ENCODE measurements at places on chromosomes 4 and X.

DNA sequence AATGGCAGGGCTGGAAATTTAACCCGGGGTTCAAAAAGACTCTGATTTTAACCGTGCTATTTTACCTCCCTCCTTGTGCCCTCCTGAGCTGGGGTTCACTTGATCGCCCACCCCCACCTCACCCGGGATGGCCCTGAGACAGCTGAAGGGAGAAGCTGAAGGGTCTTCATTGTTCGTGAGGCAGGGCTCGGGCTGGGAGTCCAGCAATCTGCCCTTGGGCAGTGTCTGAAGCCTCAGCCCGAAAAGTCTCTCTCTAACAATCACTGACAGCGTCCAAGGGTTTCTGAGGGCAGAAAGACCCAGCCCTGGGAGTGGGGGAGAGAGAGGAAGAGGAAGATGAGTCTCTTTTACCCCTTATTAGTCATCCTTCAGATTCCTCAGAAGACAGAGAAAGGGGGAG lies 39.4 kb upstream of the PHOX2B start:
- DNase-seq, result no peak

DNA sequence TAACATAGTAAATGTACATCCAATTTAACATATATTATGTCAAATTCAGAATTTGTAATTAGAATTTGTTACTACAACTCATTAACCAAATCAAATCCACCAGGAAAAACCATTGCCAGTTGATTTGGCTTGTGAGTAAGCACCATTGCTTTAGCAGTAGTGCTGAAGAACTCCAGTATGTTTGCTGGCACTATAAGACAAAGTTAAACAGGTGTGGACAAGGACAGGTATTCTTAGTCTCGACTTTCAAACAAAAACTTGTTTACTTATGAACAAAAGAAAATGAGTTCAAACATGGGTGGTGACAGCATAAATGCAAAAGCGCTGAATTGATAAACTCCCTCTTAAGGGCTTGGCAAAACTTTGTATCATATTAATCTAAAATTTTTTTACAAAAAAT lies 1.3 kb upstream of the ADH7 start:
- no peak for DNase-seq

DNA sequence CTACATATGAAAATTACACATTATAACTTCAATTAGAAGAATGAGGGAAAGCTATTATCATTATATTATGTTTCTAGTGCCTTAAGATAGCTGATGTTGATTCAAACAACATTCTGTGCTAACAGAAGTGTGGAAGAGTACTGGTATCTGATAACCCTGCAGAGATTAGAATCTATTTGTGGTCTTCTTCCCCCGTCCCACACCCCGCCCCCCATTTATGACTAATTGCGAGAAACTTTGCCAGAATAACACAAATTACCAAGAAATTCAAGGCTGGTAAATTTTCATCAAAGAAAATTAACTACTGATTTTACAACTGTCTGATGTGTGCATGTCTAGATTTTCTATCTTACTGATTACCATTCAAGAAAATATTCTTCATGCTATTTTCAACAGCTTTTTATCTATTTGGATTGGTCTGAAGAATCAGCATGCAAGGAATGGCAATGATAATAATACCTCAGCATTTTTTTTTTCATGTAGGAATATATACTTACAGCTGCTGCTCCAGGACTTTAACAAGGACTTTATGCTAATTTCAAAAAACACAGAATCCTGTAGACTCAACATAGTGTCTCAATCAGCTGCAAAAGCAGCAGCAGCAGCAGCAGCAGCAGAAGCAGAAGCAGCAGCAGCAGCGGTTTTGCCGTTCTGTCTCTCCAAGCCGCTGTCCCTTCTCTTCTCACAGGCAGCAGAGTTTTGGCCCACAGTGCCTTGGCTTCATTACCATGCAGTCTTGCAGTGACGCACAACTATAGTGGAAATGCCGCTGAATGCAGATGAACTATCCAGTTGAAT lies 126.7 kb downstream of the FRYL start:
- peak; percentile 9 for DNase-seq

DNA sequence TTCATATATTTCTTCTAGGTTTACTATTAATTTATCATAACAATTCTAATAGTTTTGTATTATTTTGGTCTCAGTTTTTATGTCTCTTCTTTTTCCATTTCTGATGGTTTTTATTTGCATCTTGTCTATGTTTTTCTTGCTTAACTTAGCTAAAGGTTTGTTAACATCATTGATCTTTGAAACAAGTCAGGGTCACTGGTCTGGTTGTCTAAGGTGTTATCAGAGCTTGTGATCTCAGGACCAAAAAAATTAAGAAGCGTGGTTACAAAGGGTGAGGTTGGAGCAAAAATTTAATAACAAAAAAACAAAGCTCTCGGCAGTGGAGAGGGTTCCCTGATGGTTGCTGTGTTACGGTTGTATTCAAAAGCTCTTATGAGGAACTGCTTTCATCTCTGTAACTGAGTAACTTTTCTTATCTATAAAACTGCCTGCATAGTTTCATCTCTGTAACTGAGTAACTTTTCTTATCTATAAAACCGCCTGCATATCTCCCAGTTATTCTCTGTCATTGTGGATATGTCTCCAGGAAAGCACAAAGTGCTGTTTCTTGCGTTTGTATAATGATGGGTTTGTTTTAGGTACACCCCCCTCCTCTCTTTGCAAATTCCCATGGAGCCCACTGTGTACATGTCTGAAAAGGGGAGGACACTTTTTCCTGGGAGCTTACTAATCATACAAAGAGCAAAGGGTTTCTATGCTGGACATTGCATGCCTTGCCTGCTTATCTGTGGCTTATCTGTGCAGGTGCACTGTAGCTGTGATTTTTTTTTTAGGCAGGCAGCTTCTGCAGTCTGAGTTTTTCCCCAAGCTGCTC lies 62.4 kb upstream of the UGT2B15 start:
- DNase-seq, result peak; percentile 2

GRCh38 chr4:148203056-148203898 lies 238.9 kb downstream of the NR3C2 start:
- peak; percentile 59 for DNase-seq

DNA sequence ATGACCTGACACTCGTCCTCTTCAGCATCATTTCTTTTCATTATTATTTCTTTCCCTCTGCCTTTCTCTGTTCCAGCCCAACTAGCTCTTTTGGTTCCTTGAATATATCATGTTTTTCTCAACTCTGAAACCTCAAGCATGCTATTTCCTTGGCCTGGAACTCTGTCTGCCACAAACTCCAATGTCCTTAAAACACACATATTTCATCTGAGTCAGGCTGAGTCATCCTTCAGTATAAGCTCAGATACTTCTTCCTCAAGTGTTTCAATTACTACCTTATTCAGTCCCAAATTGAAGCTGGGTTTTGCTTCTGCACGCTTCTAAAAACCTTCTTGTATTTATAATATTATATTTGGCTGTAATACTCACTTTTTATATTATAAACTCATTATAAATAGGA lies 424.2 kb downstream of the PDGFC start:
- no peak for DNase-seq

DNA sequence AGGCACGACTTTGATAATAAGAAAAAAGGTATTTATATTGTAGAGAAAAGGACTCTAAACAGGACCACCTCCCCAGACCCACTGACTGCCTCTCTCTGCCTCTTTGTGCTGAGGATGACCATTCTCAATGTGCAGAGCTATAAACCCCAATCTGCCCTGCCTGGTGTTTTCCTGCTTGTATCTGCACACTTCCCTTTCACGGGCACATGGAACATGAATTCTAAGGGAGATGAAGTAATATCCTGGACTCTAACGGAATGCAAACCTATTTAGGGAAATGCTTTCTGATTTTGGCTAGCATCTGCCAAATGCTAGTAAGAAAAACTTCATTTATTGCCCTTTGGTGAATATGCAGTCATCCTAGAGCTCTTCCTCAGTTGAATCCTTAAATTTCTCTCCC lies 2.4 kb downstream of the DIPK2B start:
- DNase-seq, result no peak

DNA sequence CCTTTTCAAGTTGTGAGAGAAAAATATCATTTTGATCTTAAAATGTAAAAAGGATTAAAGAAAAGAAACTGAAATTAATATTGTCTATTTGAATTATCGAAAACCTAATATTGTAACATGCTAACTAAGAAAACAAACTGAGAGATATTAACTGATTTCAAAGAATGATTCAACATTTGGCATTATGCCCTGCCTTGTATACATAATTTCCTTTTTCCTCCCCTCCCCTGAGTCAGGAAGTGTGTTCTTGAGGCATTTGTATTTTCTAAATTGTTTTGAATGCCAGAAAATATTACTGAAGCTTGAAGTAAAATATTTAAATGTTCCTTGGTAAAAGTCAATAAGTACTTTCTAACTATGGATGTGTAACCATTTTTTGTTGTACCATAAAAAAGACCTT lies 49.4 kb downstream of the RPS6KA3 start:
- DNase-seq, result no peak

DNA sequence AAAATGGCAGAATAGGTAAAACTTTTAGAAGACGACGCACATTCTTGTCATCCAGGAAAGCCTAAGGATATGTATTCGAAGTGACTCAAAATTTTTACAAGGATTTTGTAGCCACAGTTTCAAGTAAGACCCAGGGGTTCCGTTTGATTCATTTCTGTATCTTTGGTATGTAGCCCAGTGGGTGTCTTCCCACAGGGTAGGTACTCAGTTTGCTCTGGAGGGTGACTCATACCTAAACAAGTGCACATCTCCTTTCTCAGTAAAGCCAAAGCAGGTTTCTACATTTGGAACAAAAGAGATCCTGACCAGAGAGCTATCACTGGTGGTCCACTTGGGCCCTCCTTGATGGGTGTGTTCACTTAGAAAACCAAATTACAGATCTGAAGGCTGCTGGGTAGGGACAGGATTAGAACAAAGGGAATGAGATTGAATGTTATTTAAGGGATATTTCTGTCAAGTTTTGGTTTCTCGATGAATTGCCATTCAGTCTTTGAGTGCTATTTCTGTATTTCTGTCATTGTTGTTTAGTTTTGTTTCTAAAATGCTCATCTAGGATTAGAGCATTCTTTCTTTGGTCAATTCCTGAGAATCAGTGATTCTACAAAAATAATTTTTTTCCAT lies 56.1 kb downstream of the PLS3 start:
- no peak for DNase-seq

DNA sequence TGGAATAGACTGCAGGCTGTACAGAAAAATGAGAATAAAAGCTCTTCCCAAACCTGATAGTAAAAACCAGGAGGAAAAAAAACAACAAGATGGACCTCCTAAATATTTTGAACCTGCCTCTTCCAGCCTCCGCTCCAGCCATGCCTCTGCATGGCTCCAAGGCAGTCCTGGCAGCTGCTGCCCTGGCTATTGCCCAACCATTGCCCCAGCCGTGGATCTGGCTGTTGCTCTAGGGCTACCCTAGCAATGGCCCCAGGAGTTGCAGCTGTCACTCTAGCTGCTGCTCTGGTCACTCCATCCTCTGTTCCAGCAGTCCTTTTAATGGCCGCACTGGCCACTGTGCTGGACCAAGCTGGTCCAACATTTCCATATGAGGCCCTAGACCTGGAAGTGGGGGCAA lies 1756.0 kb downstream of the C4orf33 start:
- DNase-seq, result no peak

GRCh38 chr4:119317990-119318389 lies 3.9 kb downstream of the FABP2 start:
- DNase-seq, result no peak

DNA sequence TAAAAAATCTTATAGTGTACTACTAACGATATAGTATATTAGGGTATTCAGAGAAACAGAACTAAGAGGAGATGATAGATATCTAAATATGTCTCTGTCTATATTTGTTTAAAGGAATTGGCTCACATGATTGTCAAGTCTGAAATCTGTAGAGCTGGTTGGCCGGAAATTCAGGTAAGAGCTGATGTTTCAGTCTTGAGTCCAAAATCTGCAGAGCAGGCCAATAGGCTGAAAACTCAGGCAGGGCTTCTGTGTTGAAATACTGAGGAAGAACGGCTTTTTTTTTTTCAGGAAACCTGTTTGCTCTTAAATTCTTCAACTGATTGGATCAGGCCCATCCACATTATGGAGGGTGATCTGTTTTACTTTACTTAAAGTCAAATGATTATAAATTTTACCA lies 31.7 kb downstream of the PGRMC2 start:
- no peak for DNase-seq

- DNase-seq, result no peak
These were observed 685.5 kb downstream of the KCTD8 start for GRCh38 chr4:43763029-43763610.

DNA sequence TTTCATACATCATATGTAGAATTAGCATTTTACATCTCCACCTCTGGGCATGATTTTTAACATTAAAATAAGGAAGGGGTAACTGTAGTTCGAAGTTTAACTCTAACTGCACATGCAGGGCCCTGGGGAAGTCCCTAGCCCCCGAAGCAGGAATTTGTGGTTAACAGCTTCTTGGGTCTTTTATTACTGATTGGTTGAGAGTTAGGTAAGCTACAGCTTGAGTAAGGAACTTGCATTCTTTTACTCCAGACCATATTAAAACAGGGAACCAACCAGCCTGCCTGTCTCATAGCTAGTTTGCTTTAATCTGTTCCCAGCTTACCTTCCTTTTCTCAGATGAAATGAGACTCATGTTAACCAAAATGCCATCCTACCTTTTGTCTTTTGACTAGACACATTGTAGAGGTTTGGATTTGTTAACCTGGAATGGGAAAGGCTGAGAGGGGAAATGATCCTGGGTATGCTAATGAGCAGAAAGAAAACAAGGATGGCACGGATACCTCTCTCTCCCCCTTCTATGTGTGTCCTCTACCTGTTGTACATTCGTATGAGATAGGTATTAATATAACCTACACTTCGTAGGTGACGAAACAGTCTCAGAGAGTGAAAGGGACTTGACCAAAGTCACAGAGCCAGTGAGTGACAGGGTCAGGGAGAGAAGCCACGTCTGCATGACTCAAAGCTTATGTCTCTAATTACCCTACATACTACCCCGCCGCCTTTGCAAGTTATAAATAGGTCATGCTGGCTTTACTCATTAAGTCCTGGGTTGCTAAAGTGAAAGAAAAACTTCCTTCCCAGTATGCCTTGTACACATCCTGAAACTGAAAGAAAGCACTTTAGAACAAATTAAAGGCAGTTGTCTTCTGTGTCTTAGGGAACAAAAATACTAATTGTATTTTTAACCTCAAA lies 119.5 kb upstream of the AFF2 start:
- DNase-seq, result no peak

GRCh38 chr4:17781300-17782287 lies at the start of gene FAM184B:
FAM184B (minus strand) TSS chr4:17781621; CDS start chr4:17781299, 322 bp downstream.
- peak; percentile 30 for DNase-seq

- no peak for DNase-seq
These were observed 348.4 kb downstream of the FBXO8 start for GRCh38 chr4:173934933-173935620.

- no peak for DNase-seq
These were observed 441.3 kb upstream of the SMIM31 start for GRCh38 chr4:164312671-164313070.

- DNase-seq, result no peak
These were observed 47.0 kb downstream of the BEND2 start for GRCh38 chrX:18173494-18174180.

Measured in neuronal stem cell (in vitro differentiated cells).